ENCODE measurements at places on chromosomes 13 and 19.
A peak's percentile ranks its signal among the peaks of the same experiment; 100 is the strongest.

- DNase-seq, result peak; percentile 54
Observed at GRCh38 chr19:10450853-10451609, 30.7 kb downstream of the PDE4A start.

DNA sequence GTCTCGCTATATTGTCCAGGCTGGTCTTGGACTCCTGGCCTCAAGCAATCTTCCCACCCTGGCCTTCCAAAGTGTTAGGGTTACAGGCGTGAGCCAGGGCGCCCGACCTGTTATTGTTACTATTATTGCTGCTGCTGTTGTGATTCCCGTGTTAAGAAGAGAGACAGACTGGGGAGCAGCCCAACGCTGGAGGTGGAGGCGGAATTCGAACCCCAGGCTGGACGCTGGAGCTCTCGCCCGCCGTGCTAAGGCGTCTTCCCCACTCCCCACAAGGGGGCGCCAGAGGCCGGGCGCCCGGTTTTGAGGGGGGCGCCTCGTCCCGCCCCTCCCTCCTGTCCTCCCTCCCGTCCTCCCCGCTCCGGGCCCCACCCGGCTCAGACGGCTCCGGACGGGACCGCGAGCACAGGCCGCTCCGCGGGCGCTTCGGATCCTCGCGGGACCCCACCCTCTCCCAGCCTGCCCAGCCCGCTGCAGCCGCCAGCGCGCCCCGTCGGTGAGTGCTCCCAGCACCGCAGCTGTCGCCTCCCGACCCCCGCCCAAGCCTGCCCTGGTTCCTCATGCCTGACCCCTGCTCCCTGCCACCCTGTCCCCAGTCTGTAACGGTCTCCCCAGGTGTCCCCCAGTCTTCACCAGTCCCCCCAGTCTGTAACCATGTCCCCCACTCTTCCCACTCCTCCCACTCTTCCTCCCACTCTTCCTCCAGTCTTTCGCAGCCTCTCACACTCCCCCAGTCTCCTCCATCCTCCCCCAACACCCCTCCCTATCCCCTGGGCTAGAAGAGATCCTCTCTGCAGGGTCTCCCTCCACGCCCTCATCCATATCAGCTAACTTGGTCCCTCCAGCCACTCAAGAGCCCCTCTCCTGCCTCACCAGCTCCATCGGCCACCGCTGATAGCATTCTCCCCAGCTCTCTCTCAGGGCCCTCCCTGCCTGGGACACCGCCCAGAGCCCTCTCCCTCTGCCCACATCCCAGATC, at the start of gene EHD2:
TSS of gene EHD2 (plus strand) at position 377 of the 976 bp plus-strand sequence. CDS start 3,191 bp downstream, outside the sequence.
- DNase-seq, result no peak

- DNase-seq, result peak; percentile 58
Observed at GRCh38 chr13:44904967-44905366, 84.3 kb downstream of the NUFIP1 start.

- no peak for DNase-seq
Observed at GRCh38 chr13:50322006-50322405, 306.8 kb downstream of the KCNRG start.

GRCh38 chr13:35039012-35039411, 96.9 kb downstream of the NBEA start:
- no peak for DNase-seq

- no peak for DNase-seq
Observed at GRCh38 chr13:22175815-22176214, 504.9 kb downstream of the FGF9 start.

DNA sequence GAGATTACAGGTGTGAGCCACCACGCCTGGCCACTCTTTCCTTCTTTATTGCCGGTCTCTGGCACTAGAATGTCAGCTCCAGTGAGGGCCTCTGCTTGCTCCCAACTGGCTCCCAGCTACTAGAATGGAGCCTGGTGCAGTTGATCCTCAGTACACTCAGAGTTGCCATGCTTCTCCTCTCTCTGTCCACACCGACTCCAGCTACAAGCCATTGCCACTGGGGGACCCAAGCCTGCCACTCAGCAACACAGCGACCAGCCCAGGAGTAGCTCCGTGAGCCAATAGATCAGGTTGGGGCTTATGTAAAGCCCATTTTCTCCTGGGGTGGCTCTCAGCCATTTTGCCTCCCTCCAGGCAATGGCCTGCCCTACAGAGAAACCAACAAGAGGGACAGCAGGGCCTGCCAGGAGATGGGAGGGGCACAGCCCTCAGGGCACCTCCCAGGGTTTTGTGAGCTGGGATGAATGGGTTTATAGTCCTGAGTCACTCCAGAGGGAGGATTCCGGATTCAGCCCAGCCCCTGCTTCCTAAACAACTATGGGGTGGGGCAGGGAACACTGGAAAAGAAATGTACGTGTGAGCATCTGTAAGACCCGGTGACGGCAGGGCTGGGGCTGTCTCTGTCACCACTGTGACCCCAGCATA, 36.5 kb downstream of the OPA3 start:
- DNase-seq, result peak; percentile 28

DNA sequence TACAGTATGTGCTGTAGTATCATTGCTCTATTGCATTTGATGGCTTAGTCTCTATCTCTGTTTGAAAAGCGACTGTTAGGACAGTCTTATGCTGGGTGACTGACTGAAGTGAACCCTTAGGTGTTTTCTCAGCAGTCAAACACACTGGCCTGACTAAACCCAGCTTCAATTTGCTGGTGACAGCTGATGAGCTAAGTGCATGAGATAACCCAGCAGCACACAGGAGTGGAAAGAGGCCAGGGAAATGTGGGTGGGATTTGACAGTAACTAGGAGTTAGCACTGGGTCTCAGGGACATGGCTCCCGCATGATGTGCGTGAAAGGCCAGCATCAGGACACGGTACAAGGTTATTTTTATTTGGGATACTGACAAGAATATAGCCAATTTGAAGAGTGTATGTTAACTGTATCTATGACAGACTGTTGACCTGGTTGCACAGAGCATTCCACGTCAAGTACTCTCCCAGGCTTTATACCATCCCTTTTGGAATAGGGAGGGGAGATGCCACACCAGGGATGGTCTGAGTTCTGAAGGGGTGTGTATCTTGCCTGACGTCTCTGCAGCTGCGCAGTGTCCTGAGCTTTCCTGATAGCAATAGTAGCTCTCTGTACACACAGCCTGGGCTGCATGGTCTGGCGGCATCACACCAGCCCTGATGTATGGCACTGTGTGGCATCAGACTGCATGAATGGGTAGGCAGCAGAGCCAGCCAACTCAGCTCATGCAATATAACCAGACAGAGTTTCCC, 144.8 kb downstream of the FLT1 start:
- no peak for DNase-seq

DNA sequence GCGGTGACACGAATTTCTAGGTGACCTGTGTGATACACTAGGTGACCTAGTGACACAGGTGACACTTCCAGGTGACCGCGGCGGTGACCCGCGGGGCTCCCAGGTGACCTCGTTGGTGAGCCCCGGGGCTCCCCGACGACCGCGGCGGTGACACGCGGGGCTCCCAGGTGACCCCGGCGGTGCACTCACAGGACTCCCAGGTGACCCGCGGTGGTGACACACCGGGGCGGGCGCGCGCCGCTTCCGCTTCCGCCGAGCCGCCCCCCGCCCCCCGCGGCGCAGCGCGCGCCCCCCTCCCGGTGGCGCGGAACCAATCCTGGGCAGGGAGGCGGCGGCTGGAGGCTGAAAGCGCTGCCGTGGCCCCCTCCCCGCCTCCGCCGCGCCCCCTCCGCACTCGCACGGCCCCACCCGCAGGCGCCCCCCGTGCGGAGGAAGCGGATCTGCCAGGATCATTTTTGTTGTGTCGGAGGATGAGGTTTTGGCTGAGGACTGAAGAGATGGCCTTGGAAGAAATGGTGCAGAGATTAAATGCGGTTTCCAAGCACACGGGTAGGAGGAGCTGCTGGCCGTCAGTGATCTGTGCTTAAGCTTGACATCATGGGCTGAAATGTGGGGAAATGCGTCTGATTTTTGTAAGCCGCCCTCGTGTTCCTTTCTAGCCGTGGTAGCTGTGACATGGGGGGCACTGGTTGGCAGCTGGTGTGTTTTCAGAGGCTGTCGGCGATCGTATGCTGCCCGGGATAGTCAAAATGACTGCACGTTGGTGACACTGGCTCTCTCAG, at the start of gene MCF2L:
TSS of gene MCF2L (plus strand) at position 305 of the 782 bp plus-strand sequence. CDS start at position 471, 166 bp downstream.
- peak; percentile 77 for DNase-seq

- DNase-seq, result no peak
Observed at GRCh38 chr19:48970139-48970766, 5.1 kb downstream of the FTL start.

DNA sequence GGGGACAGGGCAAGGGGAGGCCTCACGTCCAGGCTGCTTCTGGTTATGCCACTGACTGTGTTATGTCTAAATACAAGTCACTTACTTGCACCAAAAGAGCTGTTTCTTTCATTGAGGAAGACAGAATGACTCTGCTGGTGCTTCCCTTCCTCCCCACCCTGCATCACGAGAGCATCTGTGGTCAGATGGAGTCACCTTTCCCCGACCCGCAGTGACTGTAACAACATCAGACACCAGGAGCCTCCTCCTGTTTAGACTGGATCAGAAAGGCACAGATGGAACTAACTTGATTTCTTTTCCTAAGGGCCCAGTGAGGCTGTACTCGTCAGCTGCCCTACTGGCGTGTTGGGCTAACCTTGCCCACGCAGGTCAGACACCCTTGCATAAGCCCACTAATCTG, 90.3 kb upstream of the ZNF536 start:
- DNase-seq, result no peak

- peak; percentile 33 for DNase-seq
Observed at GRCh38 chr13:26872525-26873385, 112.2 kb upstream of the GPR12 start.

GRCh38 chr13:94121686-94122085, 357.8 kb downstream of the DCT start:
- DNase-seq, result no peak

- no peak for DNase-seq
Observed at GRCh38 chr19:45355910-45356309, 14.5 kb downstream of the ERCC2 start.

DNA sequence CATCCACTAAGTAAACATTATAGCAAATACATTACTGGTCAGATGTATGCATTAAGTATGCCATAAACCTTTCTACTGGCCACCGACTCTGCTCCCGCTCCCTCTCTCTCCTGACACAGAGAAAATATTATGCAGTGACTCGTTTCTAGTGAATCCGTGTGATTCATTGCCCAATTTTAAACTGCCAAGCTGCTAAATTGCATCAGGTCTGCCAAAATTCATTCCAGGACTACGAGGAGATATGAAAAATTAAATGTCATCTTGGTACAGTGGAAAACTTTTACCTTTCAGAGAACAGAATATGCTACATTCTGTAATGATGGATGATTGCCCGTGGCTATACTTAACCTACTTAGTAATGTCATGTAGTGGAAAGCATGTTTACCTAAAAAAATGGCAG, 368.8 kb upstream of the TSHZ3 start:
- DNase-seq, result no peak

GRCh38 chr13:99083981-99084380, 106.1 kb upstream of the DOCK9 start:
- no peak for DNase-seq

DNA sequence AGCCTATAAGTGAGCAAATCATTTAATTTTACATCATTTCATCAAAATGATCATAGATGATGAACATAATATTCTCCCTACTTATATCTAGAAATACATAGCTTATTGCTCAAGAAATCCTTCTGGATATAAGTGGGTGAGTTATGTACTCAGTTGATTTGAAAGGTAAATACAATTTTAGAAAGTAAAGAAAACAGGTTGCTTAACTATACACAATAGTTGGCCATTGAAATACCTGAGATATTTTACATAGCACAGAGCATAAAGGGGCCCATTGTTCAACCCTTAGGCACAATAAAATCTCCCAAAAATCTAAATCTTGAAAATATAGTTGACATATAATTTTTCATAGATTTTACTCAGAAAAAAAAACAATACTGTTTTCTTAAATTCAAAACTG, 782.0 kb upstream of the KLHL1 start:
- peak; percentile 22 for DNase-seq

DNA sequence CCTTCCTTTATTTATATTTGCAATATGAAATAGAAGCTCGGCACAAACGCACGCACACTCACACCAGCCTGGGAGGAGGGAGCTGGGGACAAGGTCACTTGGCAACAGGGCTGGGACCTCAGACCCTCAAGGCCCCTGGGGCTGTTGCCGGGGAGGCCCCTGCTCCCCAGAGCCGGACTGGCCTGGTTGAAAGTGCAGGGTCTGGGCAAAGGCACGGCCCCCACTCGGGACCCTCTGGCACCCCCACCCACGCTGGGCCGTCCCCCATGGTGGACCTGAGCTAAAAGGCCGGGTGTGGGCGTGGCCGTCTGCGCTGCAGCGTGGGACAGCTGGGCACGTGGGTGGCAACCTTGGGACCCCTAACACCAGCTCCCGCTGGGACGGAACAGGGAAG, 1.2 kb upstream of the TMEM86B start:
- no peak for DNase-seq

DNA sequence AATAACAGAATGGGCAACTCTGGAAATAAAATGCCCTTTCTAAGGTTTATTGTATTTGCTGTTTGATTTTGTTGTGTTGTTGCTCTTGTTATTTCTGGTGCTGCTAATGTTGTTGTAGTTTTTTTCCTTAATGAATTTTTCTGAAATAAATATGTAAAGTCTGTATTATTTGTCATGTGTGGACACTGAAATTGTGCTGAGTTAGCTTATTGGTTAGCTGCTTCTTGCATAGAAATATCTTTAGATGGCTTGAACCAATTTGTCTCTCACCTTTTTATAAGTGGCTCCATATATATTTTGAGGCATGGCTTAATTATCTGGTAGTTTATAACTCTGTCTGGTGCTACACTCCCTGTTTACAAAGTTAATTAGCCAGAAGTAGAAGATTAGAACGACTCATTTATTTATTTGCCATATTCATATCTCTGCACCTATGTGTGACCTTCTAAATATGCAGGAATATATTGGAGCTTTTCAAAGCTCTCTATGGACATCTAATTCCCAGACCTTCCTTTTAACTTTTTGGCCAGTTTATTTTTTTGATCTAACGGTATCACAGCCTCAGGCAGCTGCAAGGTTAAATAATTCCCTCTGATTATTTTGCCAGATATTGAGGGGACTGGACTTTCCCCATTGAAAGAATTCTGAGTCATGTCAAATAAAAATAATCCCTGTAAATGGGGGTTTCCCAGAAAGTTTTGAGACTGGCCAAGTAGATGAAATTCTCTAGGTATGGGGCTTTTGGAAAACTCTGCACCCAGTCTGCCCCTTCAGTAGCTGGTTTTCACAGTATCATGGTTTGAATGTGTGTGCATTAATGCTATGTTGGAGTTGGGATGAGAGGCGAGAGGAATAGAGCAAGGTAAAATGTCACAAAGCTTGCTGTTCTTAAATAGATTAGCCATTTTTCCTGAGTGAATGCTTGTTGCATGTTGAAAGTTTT, 1331.7 kb upstream of the MIR17HG start:
- no peak for DNase-seq
